Activated CD8-positive, alpha-beta memory T cell treated with anti-CD3 and anti-CD28 coated beads, Interleukin-2, amount 50 U/mL, for 4 hours (primary cell): ENCODE measurements at places on chromosomes 12 and 14.
A peak's percentile ranks its signal among the peaks of the same experiment; 100 is the strongest.

DNA sequence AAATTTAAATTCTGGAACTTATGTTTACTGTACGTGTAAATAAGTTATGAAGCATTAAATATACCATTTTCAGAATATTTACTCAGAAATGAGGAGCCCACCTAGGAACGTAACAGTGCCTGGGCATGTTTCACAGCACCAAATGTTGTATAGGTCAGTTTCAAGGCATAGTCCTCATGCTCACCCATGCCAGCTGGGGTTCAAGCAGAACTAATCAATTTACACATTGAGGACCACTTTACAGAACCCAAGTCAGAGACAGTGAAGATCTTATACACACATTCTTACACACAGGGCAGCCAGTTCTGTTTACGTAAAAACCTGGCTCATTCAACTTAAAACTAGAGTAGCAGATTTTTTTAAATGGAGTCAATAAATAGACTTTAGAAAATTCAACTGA, 2.0 kb downstream of the KICS2 start:
- DNase-seq, result no peak

DNA sequence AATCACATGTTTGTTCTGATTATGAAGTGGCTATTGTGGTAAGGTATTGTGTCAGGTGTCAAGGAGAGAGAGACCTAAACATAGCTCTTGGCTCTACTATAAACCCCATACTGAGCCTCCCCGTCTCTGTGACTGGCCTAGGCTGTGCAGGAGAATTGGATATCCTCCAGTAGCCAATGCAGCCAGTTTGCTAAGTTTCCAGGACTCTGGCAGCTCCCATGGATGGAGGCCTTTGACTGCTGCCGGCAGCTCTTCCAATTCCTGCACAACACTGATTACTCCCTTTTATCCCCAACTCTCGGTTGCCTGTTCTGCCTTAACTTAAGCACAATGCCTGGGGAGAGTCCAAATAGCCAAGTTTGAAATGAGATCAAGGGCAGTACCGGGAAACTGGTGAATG, 59.3 kb downstream of the ABCC9 start:
- DNase-seq, result no peak

GRCh38 chr12:56629459-56630179, 507 bp downstream of the BAZ2A start:
- peak; percentile 59 for DNase-seq

DNA sequence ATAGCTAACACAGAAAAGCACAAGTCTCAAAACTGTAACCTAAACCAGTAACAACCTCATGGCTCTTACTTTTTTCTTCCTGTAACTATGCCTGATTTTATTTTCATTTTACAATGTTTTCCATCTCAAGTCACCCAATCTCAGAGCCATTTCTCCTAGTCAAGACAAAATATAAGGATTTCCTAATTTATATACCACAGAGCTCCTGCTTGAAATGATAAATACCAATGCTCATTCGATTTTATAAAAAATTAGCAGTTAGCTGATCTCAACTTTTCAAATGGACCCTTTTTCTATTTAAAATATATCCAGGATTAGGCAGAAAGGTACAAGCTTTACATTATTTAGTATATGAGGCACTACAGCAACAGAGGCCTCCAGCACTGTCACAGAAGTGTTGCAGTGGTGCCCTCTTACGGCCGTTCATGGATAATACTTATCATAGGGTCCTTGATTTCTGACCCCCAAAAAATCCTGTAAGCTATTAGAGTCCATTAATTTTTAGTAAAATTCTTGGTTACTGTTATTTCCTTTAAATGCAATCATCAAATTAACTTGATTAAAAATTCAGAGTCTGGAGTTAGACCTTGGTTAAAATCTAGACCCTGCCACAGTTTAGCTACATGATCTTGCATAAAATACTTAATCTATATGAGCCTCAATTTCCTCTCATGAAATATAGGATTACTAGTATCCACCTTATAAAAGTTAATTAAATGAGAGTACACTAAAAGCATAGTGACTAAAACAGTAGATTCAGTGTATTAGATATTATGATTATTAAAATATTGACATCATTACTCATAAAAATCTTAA, 68.3 kb downstream of the SEC23A start:
- DNase-seq, result no peak

GRCh38 chr12:14417715-14418114, 52.2 kb downstream of the ATF7IP start:
- DNase-seq, result peak; percentile 66

- no peak for DNase-seq
Observed at GRCh38 chr12:2341051-2341751, 288.4 kb downstream of the CACNA1C start.
